Activated CD4-positive, CD25-positive, alpha-beta regulatory T cell treated with anti-CD3 and anti-CD28 coated beads, Interleukin-2, amount 50 U/mL, for 72 hours (primary cell): ENCODE measurements at places on chromosomes 13 and 19.

DNA sequence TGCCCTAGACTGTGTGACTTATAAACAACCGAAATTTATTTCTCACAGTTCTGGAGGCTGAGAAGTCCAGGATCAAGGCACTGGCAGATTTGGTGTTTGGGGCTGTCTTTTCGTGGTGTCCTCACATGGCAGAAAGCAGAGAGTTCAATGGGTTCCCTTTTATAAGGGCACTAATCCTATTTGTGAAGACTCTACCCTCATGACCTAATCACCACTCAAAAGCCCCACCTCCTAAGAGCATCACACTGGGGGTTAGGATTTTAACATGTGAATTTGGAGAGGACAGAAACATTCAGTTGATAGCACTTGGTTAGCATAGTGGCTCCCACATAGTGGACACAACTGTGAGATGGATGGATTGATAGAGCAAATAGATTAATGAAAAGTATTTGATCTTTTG lies 21.5 kb upstream of the GPR18 start:
- no peak for DNase-seq

GRCh38 chr13:76043874-76044273 lies 407.7 kb downstream of the LMO7 start:
- no peak for DNase-seq

DNA sequence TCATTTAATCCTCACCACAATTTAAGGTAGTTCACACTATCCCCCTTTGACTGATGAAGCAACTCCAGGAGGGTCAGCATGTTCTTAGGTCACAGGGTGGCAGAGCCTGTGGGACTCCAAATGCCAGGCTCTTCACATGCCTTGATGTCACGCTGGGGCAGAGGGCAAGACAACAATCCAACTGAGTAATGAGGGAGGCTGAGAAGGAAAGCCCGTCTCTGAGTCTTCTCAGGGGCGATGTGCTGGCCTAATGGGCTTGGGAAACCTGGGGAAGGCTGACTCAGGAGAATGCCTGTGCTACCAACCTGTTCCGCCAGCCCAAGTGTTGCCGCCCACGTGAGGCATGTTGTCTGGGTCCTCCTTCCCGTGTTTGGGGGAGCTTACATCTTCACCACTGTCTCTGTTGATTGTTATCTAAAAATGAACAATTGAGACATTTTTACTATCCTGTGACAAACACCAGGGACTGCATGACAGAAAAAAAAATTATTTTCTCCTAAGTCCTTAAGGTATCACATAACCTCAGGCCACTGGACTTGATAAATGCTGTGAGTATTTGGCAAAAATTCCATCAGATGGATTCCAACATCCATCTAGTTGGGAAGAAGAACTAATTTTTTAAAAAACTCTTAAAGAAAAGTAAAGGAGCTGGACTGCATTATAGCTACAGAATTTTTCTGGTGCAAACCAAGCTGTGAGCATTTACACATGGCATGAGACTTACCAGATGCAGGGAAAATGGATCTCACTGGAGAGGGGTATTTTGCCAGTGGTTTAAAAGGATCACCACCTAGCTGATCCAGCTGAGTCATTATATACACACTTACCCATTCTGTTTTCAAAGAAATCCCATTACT lies 157.5 kb downstream of the RGCC start:
- no peak for DNase-seq

DNA sequence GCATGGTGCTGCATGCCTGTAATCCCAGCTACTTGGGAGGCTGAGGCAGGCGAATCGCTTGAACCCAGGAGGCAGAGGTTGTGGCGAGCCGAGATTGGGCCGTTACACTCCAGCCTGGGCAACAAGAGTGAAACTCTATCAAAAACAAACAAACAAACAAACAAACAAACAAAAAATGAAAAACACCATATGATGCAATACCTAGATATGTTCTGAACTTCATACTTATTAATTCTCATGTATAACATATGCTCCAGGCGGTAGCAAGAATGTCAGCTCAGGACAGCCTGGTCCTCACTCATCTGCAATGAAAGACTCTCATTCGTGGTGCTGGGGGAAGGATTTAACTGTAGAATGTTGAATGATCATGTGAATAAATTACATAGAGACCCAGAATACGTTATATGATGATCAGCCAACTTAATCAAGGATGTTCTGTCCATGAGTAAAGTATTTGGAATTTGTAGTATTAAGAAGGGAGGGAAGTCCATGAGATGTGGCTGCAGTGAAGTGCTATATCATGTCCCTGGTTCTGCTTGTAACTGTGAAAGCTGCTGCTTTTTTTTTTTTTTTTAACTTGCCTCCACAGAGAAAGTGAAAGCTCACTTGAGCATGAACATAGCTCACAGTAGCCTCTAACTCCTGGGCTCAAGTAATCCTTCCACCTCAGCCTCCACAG lies 206.8 kb downstream of the UQCRFS1 start:
- no peak for DNase-seq

DNA sequence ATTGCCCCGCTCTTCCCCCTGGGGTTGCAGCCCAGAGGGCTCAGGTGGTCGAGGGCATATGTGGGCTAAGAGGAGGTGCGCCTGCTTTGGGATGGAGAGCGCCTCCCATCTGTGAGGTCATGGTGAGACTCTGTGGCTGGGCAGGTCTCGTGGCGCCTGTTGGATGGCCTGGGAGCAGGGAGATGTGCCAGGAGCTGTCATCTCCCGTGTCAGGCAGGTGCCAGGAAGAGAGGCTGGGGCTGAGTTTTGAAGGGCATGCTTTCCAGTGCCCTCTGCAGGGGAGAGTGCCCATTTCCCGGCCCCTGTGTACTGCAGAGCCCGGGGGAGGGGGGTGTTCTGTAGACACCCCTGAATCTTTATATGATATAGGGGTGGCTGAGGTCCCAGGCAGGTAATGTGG lies 2.8 kb downstream of the WTIP start:
- DNase-seq: no peak

- DNase-seq: no peak
These were observed 11.3 kb upstream of the PNMA8A start for GRCh38 chr19:46482631-46483030.

DNA sequence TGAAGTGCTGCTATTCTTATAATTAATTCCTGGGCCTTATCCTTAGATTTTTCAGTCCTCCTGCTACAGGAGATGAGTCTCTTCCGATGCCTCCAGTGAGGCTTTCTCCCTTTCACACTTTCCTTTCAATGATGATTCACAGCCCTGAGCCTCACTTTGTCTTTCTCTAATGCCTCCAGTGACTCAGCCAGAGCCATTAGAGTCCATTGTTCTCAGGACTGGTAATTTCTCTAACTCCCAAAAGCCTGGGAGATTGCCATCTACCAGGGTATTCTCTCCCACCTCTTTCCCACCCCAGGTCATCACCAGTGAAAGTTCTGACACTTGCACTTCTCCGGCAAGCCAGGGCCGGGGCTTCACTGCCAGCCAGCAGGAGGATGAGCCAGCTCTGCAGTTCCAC lies 49.6 kb upstream of the ARGLU1 start:
- DNase-seq: no peak

- DNase-seq: no peak
These were observed 6.7 kb downstream of the RGS9BP start for GRCh38 chr19:32682317-32682716.

- no peak for DNase-seq
These were observed 4.0 kb downstream of the MCF2L start for GRCh38 chr13:112972867-112973576.

- DNase-seq: no peak
These were observed 55.2 kb downstream of the SPATA13 start for GRCh38 chr13:24215732-24216131.

- DNase-seq: no peak
These were observed 193.6 kb downstream of the IRS2 start for GRCh38 chr13:109592770-109593169.

GRCh38 chr13:73304442-73304841 lies 245.6 kb downstream of the KLF5 start:
- no peak for DNase-seq

DNA sequence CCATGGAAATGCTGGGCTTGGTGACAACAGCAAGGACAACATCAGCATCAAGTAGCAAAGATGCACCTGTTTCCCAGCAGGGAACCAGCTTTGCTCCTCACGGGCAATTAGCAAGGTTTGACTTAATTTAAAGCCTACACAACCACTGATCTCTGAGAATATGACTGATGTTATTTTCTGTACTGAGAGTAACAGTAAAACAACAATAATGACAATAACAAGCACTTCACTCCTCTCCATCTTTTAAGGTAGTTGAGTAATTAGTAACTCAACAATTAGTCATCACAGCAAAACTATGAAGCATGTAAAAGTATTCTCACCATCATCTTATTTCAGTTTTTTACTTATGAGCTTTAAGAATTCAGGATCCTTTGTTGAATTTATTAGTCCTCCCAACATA lies 37.3 kb downstream of the ENOX1 start:
- DNase-seq: no peak

GRCh38 chr13:80340651-80341100 lies 250 bp downstream of the SPRY2 start:
- DNase-seq: no peak

DNA sequence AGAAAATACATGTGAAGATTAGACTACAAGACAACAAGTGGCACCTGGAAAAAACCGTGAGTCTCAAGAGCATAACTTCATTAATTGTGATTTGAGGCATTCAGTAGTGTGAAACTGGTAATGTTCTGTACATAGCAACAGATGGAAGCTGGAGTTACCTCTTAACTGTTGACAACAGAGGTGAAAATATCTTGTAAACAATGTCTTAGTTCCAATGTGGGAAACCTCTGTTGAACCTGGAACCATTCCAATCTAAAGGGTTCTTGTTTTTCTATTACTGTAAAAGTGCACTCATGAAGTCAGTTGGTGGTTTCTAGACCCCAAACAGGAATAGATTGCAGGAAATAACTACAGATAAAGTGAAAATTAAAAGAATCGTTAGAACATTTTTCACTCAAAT lies 728.4 kb downstream of the SLITRK1 start:
- DNase-seq: no peak

DNA sequence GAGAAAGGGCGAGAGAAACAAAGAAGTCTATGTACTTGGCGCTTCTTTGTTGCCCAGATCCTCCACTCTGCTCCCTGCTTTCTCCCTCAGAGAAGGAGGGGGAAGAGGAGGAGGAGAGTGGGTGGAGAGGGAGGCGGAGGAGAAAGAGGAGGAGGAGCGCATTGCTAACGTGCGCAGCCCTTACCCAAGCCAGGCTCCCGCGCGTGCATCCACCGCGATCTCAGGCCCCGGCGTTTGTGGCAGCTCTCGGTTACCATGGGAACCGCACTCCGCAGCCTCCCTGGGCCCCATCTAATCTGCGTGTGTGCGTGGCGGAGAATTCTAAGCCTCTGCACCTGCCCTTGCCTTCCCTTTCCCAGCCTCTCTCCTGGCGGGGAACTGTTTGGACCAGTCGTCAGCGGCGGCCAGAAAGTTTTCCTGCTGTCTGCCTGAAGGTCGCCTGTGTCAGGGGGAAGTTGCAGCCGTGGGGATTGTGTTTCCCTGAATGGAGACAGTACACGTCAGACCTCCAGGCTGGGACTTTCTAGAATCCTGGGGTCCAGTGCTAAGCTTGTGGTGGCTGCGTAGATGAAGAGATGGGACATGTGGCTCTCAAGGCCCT lies at the start of gene ERICH6B:
TSS of gene ERICH6B (minus strand) at position 239 of the 601 bp plus-strand sequence. CDS start 18,734 bp downstream, outside the sequence.
- DNase-seq: no peak

- DNase-seq: no peak
These were observed 141.6 kb upstream of the SOX1 start for GRCh38 chr13:111925146-111925875.

- DNase-seq: no peak
These were observed 8.8 kb downstream of the C3 start for GRCh38 chr19:6711605-6712004.

DNA sequence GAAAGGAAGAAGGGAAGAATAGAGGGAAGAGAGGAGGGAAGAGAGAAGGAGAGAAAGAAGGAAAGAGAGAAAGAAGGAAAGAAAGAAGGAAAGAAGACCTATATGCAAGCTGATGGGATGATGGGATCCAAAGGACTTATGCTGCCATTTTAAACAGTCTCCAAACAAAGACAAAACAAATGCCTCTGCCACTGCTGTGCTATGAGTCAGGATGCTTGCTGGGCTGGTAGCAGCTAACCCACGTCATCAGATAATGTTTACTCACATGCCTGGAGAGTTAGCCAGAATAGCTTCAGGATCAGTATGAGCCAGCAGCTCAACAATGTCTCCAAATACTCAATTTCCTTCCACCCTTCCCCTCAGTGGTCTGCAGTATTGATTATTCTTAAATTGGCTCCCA lies 12.0 kb upstream of the ZNF274 start:
- DNase-seq: no peak

DNA sequence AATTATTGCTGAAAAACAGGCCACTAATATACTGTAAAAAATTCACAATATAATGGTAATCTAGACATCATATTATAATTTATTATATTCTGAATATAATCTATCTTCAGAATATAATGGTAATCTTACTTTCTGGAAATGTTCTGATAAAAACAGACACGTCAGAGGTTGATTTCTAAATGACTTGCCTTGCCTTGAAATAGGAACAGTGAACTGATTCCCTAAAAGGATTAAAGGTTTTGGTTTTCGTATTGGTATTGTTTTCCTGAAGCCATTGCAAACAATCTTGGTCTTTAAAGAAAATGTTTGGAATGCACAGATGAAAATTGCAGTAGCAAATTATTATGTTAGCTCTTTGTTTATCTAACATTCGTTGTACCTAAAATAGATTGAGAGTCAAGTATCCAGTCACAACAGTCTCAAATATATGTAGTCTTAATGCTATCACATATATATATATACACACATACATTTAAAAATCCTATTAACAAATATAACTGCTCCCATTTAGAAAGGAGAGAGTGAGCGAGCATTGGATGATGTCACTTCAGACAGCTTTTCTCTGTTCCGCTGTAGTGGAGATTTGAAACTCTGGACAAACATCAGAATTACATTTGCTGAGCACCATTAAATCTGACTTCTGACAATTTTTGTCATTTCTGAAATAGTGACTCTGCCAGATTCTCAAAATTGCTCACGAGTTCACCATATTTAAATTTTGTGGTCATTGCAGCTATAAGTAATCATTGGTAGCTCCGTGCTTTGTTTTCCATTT lies 1.7 kb downstream of the ITM2B start:
- no peak for DNase-seq

DNA sequence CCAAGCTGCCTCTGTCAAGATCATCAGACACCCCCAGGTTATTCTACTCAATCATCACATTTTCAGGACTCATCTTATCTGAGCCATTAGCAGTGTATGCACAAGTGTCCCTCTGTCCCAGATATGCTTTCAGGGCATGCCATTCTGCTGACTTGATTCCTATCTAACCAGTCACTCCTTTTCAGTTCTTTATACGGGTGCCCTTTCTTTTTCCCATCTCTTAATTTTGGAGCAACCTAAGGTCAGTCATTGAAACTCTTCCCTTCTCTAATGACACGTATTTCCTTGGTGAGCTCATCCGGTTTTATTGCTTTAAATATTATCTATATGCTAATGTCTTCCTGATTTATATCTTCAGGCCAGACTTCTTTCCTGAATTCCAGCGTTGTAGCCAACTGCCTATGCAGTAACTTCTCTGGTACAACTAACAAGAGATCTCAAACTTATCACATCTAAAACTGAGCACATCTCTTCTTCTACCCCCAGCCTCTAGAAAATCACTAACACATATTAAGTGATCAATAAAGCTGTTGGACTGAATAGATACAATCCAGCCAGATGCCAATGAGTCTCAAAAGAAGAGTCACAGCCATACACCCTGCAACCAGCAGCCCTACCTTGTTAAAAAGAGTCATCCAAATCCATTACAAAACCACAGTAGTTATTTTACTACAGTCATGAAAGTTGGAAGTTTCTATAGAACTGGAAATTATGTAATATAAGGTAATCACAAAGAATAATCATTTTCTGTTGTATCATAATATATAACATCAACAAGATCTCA lies 58.8 kb downstream of the DCLK1 start:
- no peak for DNase-seq
